ENCODE measurements at places on chromosomes 11 and 22. TPM values are rescaled to one million over a fixed set of nuclear protein-coding genes. Genes with fewer than 3 reads are reported as not detected.

Gene FEN1
- total RNA-seq = 72.3 TPM

DNA sequence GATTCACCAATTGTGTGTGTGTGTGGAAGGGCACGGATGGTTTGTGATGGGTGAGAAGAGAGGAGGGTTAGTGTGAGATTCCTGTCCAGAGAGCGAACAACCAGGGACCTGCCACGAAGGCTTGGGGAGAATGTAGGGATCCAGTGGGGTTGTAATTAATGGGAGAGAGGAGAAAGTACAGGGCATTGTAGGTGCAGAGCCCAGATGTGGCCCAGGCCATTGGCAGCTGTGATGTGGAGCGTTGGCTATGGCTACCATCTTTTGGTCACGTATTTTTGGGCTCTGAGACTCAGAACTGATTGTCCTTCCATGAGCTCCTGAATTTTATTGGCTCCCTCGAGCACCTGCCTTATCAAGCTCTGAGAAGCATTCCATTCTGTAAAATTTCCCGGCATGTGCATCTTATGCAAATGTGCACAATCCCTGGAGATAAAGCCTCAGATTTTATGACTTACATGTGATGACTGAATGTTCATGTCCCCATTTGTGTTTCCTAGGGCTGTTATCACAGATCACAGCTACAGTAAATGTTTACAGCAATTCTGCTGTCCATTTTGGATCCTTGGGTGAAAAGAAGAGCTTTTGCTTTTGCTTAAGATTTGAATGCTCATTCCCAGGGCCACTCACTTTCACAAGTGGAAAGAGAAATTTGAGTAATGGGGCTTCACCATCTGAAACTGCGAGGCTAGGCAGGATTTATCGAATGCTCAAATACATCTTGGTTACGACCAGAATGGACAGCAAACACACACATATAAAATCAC, 33.1 kb downstream of the SLC5A1 start:
- H3K27me3 ChIP-seq = no peaks in the 10 kb centered on the region
- DNase-seq = no peak
- no peak overlapping the region for H3K27ac ChIP-seq
- no peaks in the 10 kb centered on the region for H3K4me1 ChIP-seq
- H3K4me3 ChIP-seq = no peak overlapping the region
- H3K36me3 ChIP-seq = no peaks in the 10 kb centered on the region

Gene CCDC179
- not detected for total RNA-seq

DNA sequence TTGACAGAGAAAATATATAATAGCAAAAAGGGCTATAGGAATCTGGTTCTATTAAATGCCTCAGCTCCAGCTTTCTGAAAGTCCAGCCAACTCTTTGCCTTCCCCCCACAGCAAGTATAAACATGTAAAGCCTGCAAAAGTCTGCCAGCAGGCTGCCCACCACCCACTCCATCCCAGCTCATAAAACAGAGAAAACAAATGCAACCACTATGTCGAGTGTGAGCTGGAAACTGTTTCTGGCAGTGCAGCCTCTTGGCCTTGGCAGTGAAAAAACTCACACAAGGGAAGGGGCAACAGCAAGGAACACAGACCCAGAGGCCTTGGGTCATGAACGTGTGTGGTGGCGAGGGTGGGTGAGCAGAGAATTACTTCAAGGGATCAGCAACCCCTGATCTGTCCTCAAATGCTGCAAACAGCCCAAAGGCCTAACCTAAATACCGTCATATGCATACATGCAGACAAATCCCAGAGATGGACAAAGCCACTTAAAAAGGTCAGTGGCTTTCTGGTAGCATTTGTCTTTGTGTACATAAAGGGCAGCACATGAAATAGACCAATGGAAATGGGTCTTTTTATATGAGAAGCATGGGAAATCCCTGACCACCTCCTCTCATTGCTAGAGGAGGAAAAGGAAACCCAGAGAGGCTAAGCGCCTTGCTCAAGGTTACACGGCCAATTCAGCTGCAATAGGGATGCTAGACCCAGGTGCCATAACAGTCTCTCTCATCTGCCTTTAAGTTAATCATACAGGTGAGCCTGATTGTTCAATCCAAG, 74.8 kb downstream of the NAT10 start:
- H3K4me1 ChIP-seq = peaks cover 6% of the 10 kb centered on the region
- H3K27ac ChIP-seq = no peak overlapping the region
- H3K4me3 ChIP-seq = no peak overlapping the region
- H3K36me3 ChIP-seq = no peaks in the 10 kb centered on the region

- no peak for DNase-seq
- peaks cover 37% of the 10 kb centered on the region for H3K4me1 ChIP-seq
- H3K27me3 ChIP-seq = no peaks in the 10 kb centered on the region
These were observed 41.7 kb upstream of the BLID start for GRCh38 chr11:122157653-122158161.

DNA sequence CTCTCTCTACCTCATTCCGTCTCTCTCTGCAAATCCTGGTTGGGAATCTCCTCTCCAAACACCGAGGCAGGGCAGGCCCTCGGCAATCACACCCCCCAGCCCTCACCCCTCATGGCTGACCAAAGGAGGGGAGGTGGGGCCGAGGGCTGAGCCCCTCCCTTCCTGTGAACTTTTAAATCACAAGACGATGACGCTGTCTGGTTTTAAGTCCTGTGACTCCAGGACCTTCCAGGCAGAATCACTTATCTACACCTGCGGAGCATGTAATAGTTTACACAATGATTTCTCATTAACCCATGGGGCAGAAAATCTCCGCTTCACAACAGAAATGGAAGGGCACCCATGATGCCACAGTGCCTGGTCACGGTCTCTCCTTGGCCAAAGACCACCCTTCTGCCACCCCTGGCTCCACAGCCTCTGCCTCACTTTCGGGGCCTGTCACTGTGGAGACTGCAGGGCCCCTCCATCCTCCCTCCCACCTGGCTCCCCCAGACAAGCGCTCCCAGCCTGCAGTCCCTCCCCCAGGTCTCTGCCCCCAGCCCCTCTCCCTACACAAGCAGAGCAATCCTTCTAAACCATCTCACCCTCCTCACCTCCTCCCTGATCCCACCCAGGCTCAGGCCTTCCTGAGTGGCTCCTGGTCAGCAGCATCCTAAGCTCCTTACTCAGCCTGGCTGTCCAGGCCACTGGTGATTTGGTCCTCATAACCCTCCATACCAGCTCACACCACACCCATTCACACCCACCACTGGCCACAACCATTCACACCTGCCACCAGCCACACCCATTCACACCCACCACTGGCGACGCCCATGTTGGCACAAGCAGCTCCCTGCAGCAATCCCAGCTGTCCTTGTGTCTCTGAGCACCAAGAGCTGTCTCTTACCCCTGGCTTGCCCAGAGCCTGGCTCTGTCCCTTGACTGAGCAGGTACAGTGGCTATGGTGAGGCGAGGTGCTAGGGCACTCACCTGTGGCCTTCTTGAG, 30.7 kb upstream of the ARFGAP3 start:
- H3K27me3 ChIP-seq = no peaks in the 10 kb centered on the region
- H3K36me3 ChIP-seq = peaks cover 43% of the 10 kb centered on the region
- H3K4me1 ChIP-seq = peaks cover 2% of the 10 kb centered on the region
- peak overlapping the region; percentile 12 for H3K27ac ChIP-seq
- no peak overlapping the region for H3K4me3 ChIP-seq

Gene ADAMTS15
- total RNA-seq = 3.7 TPM

DNA sequence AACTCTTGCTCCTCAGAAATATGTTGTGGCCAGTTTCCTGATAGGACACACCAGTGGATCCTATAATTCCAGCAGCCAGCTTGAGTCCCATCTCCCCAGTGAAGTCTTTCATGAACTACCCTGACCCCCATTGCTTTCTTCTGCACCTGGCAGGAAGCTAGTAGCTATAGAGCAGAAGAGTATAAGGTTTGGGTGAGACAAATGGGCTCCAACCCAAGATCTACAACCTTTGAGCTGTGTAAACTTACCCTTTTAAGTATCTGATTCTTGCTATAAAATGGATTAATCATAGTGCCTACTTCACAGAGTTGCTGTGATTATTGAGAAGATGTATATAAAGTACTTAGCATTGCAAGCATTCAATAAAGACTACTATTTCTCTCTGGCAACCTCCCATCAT, 396.9 kb upstream of the CADM1 start:
- H3K27ac ChIP-seq = no peak overlapping the region
- DNase-seq = no peak
- H3K36me3 ChIP-seq = no peaks in the 10 kb centered on the region
- no peak overlapping the region for H3K4me3 ChIP-seq
- no peaks in the 10 kb centered on the region for H3K27me3 ChIP-seq

DNA sequence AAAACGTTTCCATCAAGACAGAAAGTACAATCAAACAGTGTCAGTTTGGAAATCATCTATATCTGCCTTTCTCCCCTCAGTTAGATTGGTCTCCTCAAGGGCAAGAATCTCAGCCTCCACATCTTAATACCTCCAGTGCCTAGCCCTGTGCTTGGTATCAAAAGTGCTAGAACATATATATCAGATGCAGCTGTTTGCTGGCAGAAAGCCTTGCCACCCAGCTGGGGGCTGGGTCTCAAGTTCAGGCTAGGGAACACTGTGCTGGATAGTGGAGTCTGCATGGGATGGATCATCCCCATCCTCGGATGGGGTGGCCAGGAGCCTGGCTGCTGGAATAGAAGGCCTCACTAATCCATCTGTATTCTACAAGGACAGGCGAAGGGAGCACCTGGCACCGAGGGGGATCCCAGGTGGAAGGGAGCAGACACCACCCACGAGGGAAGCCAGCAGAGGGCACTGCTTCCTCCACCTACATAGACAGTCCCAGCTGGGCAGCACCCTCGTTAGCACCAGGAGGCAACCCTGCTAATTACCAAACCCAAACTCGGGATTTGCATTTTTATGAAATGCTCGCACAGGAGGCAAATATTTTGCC, 602.2 kb downstream of the BUD13 start:
- no peaks in the 10 kb centered on the region for H3K27me3 ChIP-seq
- no peaks in the 10 kb centered on the region for H3K36me3 ChIP-seq
- no peak overlapping the region for H3K4me3 ChIP-seq
- peaks cover 33% of the 10 kb centered on the region for H3K4me1 ChIP-seq

DNA sequence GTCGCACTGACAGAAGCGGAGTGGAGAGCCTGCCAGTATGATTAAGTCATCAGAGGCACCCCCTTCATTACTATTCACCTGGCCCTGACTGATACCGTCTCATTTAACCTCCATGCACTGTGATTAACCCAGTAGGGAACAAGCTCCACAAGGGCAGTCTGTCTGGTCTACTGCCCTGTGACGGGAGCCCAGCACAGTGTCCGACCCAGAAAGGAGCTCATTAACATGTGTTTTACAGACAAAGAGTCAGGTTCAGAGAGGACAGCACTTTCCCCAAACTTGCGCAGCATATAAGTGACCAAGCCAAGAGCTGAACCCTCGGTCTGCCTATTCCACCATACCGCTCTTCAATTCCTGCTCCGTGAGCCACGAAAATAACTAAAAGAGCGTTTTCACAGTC, 129.5 kb downstream of the RRAS2 start:
- no peak for DNase-seq
- no peak overlapping the region for H3K27ac ChIP-seq
- no peaks in the 10 kb centered on the region for H3K27me3 ChIP-seq
- H3K4me3 ChIP-seq = peak overlapping the region; percentile 47

DNA sequence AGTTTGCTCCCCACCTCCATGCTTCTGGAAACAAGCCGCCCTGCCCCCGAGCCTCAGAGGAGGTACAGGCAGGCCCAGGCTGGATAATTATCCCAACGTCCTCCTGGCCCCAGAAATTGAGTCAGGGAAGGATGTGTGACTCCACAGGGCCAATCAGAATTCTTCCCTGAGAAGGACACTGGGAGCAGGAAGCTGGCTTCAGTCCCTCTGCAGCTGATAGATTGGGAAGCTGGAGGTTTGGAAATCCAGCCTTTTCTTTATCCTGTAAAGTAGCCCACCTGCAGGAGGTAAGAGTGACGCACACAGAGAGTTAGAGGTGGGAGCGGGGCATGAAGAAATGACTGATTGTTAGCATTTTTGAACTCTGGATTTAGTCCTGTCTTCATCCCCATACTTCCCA, 97.5 kb upstream of the CD82 start:
- no peak for DNase-seq
- H3K4me1 ChIP-seq = peaks cover 13% of the 10 kb centered on the region
- no peak overlapping the region for H3K4me3 ChIP-seq
- H3K36me3 ChIP-seq = peaks cover 10% of the 10 kb centered on the region
- H3K27me3 ChIP-seq = no peaks in the 10 kb centered on the region

- DNase-seq = no peak
- no peaks in the 10 kb centered on the region for H3K4me1 ChIP-seq
- H3K27me3 ChIP-seq = peaks cover 10% of the 10 kb centered on the region
- no peak overlapping the region for H3K27ac ChIP-seq
- H3K36me3 ChIP-seq = no peaks in the 10 kb centered on the region
These were observed 55.7 kb upstream of the SHANK2 start for GRCh38 chr11:71307811-71308645.

DNA sequence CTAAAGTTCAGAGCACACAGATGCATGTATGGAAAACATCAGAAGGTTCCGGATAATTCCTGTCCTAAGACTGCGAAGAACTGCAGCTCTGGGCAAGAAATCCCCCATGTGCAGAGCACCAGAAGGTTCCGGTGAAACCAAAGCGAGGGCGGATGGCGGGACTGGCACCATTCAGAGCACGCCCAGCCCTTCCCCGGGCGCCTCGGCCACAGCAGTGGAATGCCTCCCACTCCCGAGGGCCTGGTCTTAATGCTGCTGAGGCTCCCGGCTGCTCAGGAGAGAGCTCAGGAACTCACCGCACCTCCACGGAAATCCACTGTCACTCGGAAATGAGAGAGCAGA, 43.1 kb downstream of the BRD1 start:
- no peaks in the 10 kb centered on the region for H3K27me3 ChIP-seq
- no peak overlapping the region for H3K4me3 ChIP-seq
- DNase-seq = no peak
- H3K27ac ChIP-seq = no peak overlapping the region
- peaks cover 9% of the 10 kb centered on the region for H3K4me1 ChIP-seq

Gene RFPL2
- total RNA-seq = 0.48 TPM

Gene FJX1
- 11.0 TPM for total RNA-seq

Gene RAG2
- total RNA-seq = not detected

DNA sequence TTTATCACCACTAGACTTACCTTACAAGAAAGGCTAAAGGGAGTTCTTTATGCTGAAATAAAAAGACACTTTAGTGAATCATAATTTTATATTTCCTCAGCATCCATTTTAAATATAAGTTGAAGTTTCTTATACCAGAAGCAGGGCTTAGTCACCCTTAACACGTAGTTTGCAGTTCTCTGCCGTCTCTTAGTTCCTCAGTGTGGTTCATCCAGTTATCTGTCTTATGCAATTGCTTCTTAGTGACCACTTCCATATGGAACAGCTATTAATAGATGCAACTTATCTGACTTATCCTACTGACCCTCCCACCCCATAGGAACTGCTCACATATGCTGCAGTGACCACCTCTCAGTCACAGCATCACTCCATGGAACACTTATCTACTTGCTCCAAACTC, 11.7 kb upstream of the SLC36A4 start:
- no peak overlapping the region for H3K27ac ChIP-seq
- no peak overlapping the region for H3K4me3 ChIP-seq
- H3K4me1 ChIP-seq = 0 out of 2 replicates have a peak, but pooled peaks cover 2% of the 10 kb centered on the region
- no peaks in the 10 kb centered on the region for H3K36me3 ChIP-seq
- peaks cover 8% of the 10 kb centered on the region for H3K27me3 ChIP-seq

- peak overlapping the region; percentile 42 for H3K27ac ChIP-seq
These were observed 38.5 kb upstream of the GLYATL1 start for GRCh38 chr11:58900479-58901420.
